SK-N-SH treated with all-trans-retinoic acid at 6 μM for 48 hours (cell line): ENCODE measurements at places on chromosomes 2 and 18.

DNA sequence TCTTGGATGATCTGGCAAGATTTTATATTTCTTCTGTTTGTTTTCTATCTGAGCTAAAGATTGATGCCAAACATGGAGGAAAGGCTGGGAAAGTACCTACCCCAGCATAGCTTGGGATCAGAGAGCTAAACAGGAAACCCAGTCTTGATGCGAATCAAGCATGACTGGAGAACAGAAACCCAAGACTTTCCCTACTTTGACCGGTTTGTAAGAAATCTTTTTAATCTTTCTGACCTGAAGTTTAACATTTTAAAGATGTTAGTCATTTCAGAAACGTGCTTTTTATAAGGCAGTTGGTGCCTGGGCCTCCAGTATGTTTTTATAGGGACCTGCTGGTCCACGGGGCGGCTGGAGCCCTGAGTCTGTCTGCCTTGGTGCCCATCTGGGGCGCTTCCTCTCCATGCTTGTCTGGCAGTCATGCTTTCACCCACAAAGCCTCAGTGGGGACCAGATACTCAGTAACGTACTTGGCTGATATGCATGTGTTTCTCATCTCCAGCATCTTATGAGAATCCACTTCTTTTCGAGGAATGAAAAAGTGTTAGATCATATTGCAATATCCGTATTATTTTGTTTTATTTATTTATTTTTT lies 266.5 kb downstream of the PTGR3 start:
- no peak for ATAC-seq

DNA sequence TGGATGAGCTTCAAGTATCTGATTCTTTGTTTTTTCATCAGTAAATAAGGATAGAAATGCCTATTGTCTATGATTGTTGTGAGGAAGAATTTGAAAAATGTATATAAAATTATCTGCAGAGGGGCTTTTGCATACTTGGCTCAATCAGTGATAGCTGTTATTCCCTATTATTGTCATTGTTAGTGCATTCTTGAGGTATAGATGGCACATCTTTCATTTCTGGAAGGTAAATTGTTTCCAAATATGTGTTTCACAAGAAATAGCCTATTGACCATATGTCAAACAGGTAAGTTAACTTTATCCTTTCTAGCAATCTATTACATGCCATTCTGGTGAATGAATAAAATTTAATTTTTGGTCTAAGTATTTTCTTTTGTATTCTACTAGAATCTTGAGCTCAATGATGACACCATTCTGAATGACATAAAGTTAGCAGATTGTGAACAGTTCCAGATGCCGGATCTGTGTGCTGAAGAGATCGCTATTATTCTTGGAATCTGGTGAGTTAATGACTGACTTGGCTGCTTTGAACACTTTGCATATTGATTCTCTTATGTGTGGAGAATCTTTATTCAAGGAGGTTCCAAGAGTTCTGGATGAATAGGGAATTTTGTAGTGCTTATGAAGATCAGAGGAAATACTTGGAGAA lies 44.2 kb downstream of the TTC27 start:
- ATAC-seq, result peak; percentile 90

DNA sequence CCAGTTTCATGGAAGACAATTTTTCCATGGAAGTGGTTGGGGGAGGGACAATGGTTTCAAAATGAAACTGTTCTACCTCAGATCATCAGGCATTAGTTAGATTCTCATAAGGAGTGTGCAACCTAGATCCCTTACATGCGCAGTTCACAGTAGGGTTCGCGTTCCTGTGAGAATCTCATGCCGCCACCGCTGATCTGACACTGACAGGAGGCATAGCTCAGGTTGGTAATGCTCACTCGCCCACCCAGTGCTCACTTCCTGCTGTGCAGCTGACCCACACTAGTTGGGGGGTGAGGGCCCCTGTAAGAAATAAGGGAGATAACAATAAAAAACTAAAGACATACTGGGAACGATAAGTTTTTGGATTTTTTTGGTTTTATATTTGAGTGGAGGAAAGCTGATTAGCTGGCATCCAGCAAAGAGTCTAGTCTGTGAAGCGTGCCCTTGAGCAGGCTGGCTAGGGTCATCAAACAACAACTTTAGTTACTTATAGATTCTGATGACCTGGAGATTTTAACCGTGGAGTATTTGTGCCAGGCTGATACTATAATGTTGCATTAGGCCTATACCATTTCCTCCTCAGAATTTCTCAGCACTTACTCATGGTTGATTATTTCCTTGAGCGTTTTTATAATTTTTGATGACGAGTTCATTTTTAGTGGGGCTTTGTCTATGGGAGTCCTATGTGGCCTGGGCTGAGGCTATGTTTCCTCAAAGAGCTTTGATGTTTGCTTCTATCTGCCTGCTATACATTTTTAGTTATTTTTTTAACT lies 6.3 kb upstream of the MCFD2 start:
- peak; percentile 42; the same call in 2 of the 3 replicates for ATAC-seq

DNA sequence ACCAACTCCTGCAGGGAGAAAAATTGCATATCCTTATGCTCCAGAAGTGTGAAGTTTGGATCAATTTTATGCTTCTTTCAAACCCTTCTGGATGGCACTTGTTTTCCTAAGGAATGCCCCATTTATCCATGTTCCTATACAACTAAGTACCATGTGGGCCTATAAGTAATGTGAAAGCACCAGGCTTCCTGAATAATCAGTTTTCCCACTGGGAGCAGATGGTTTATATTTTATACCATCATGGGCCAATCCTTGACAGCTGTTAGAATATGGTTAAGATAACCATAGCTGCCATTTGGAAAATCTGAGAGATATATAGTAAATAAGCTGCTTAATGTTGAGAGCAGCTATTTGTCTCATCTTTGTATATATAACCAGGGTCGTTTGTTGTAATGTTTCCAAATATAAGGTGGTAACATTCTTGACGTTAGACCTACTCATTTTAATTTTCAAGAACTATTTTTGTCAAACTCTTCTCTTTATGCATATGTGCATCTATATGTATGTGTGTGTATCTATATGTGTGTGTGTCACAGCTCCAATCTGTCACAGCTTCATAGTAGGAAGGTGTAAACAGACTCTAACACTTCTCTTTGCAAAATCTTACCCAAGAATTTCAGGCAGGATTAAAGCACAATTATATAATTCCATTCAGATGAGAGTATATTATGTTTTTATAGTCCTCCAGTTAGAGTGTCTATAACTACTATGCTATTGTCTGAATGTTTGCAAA lies 458.7 kb upstream of the GCFC2 start:
- no peak for ATAC-seq

DNA sequence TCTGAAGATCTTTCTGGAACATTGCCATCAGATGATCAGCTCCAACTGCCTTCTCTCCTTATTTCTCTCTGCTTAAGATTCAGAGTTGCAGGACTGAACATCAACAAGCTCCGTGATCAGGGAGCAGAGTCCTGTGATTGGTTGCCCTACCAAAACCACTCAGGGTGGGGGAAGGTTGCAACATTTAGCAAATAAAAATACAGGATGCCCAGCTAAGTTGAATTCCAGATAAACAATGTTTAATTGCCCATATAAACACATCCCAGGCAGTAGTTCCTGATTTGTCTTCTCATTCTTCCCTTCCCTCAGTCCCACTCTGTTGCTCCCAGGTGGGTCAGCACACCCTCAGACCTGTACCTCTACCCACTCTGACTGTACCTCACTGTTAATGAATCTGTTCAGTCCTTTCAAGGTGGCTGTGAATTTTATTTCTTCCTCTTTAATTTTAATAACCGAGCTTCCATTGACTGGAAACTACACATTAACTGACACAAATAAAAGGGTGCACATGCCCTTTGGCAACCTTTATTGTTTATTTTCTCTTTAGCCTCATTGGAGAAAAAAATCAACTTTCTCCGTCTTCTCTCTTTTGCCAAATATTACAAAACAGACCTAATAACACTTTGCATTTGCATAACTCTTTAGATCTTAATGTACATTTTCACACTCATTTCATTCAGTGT lies 167.1 kb upstream of the PKDCC start:
- ATAC-seq, result no peak
